ENCODE measurements at places on chromosomes 7 and 10. TPM values are rescaled to one million over a fixed set of nuclear protein-coding genes. Genes with fewer than 3 reads are reported as not detected.

DNA sequence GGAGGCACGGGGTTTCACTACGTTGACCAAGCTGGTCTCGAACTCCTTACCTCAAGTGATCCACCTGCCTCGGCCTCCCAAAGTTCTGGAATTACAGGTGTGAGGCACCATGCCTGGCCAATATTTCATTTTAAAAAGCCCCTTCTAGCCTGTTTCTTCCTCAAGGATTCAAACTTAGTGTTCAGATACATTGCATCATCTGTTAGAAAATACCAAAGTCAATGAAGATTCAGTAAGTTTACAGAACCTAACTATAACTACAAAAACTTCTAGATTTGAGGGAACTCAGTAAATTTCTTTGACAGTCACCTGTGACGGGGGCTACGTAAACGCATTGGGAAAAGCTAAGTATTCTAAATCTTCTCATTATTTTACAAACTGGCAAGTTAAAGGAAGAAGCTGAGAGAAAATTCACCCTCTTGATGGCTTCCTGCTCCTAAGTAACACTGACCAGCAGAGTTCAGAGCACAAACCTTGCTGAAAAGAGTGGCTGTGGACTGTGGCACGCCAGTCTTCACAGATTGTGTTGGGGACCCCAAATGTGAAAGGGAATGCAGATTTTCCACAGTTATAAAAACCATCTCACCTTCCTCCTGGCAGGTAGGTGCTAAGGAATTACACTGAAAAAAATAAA, 162.2 kb downstream of the PKD1L1 start:
- DNase-seq: no peak

The GPR146 gene
- total RNA-seq: 13.7 TPM

DNA sequence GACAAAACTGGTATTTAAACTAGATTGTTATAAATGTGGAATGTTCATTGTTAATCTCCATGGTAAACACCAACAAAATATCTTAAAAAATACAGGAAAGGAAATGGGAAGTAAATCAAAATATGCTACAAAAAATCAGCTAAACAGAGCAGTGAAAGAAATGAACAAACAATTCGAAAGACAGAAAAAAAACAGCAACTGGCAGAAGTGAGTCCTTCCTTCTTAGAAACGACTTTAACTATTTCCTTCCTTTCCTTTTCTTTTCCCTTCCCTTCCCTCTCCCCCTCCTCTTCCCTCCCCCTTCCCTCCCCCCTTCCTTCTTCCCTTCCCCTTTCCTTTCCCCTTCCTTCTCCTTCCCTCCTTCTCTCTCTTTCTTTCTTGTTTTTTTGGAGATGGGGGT, 12.8 kb downstream of the ZNF248 start:
- no peak for DNase-seq

- no peak for DNase-seq
These were observed 213.7 kb downstream of the TWIST1 start for GRCh38 chr7:18903695-18904094.

- no peak for DNase-seq
These were observed 999 bp downstream of the TLX1 start for GRCh38 chr10:101131962-101132635.

- no peak for DNase-seq
These were observed 27.9 kb downstream of the PAPOLB start for GRCh38 chr7:4833691-4834600.

GRCh38 chr10:12512332-12513002, 163.1 kb downstream of the CAMK1D start:
- no peak for DNase-seq

The DNAH11 gene
- not detected for total RNA-seq

DNA sequence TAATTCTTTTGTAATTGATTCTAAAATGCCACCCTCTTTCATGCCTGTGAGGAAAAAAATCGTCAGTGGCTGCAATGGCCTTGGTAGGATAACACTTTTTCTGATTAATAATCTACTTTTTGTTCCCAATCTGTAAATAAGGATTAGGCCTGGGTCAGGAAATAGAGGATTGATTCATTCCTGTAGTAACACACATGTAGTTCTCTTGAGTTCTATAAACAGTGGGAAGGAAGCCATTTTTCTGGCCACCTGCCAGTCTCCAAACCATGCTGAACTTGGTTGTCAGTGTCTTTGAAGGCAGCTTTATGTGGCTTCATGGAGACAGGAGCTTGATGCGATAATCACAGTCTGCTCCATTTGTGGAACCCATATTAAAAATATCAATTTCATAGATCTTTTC, 169.3 kb upstream of the NFE2L3 start:
- no peak for DNase-seq

DNA sequence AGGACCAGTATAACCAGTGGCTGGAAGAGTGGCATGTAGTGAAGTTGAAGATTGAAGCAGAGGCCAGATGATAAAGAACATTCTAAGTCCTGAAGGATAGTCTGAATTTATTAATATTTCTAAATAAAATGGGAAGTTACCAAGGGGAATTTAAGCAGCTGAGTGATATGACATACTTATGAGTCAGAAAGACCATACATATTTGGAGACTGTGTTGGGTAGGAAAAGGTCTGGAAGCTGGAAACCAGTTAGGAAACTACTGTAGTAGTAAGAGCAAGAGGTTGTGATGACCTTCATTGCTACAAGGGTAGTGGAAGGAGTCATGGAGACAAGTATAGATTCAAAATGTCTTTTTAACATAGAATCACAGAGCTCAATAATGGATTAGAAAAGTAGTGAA, 752.3 kb downstream of the SUGCT start:
- DNase-seq: no peak

The TMEM26 gene
- total RNA-seq: not detected

- DNase-seq: no peak
These were observed 842 bp upstream of the JAKMIP3 start for GRCh38 chr10:132064771-132065437.

- DNase-seq: no peak
These were observed 53.5 kb downstream of the PODXL start for GRCh38 chr7:131502810-131503508.

- no peak for DNase-seq
These were observed 158.9 kb downstream of the EGFR start for GRCh38 chr7:55177589-55178261.

DNA sequence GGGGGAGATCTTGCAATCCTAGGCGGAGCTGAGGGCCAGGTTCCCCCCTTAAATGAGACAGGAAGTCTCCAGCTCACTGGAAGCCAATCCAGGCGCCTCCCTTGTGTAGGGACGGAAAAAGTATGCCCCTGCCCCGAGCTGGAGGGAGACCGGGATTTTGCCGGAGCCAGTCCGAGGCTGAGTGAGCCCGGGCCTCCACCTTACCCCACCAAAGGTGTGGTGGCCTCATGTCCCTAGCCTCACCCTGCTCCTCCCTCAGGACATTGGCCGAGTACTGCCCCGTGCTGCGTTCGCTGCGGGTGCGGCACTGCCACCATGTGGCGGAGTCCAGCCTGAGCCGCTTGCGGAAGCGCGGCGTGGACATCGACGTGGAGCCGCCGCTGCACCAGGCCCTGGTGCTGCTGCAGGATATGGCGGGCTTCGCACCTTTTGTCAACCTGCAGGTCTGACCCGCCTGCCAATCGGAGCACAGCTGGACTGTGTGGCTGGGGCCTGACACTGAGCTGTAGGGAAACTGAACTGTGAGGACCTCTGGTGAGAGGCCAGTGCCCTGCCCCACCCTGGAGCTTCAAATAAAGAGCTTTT, 2.0 kb downstream of the FBXL15 start:
- no peak for DNase-seq

- no peak for DNase-seq
These were observed 13.1 kb downstream of the RBP3 start for GRCh38 chr10:47361293-47361692.

The OR2A1 gene
- total RNA-seq: 0.11 TPM

The RPP38 gene
- total RNA-seq: 12.9 TPM

DNA sequence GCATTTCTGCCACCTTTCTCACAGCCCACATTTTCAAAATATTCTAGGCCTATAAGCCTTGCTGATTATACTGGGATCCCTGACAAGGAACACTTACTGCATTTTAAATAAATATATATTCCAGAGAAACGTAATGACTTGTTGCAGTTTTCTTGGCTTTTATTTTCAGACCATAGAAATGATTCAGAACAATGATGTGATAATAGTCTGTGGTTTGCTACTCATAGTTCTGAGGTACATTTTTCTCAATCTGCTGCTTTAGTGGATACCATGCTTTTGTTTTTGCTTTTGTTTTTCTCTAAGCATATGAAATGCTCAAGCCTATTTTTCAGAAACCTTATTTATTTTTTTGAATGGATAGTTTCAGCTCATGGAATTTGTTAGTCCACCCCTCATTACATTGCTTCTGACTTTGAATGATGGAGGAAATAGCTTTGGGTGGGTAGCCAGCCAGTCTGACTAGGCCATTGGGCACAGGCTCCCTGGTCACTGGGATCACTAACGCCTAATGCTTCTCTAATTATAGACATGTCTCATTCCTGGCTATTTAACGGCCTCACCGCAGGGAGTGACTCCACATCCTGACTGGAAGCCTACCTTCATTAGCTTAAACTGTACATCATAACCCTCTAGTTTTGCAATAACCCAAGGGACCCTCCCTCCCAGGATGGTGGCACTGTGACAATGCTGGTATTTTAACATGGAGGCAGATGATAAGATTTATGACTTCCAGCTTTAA, 66.1 kb downstream of the MBL2 start:
- DNase-seq: no peak

DNA sequence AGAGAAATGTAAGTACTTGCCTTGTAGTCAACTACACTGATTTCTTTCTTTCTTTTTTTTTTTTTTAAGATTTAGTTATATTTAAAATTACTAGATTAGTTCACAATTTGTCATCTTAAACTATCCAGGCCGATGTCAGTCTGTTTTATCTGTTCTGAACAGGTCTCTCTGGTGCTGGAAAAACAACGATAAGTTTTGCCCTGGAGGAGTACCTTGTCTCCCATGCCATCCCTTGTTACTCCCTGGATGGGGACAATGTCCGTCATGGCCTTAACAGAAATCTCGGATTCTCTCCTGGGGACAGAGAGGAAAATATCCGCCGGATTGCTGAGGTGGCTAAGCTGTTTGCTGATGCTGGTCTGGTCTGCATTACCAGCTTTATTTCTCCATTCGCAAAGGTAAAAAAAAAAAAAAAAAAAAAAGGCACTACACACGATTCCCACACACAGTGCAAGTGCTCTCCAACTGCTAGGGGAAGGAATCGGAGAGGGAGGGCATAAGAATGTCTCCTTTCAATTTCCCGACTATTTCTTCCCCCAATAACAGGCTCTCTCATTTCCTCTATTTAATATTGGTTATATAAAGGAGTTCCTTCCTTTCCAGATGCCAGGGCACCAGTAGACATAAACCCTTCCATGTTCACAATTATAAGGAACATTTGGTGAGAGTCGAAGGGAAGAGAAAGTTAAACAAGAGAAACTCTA, 53.4 kb downstream of the PAPSS2 start:
- no peak for DNase-seq

The KCP gene
- 0.11 TPM for total RNA-seq

The CNPY1 gene
- total RNA-seq: not detected

DNA sequence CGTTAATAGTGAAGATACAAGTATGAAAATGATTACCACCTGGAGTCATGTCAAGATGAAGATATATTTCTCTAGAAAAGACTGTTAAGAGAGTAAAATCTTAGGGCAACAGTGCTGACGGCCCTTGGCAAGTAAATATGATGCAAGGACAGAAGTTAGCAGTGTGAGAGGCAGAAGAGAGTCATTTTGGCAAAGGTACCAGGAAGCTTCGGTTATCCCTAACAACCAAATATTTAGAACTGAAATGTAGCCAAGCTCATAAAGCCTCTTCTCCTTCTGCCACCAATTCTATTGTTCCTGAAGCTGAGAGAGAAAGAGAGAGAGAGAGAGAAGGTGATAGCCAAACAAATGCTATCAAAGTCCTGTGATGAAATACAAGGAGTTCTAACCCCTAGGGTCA, 109.6 kb downstream of the MACC1 start:
- no peak for DNase-seq

The CRYGN gene
- total RNA-seq: 0.14 TPM

- no peak for DNase-seq
These were observed 39.0 kb downstream of the ZMIZ1 start for GRCh38 chr10:79107736-79108264.

GRCh38 chr10:73907841-73908517, 3.0 kb upstream of the PLAU start:
- no peak for DNase-seq

The FAM25A gene
- not detected for total RNA-seq

The PRKAR2B gene
- 0.41 TPM for total RNA-seq

GRCh38 chr7:107506674-107507339, 37.0 kb downstream of the GPR22 start:
- no peak for DNase-seq

The OR2A42 gene
- total RNA-seq: not detected

- no peak for DNase-seq
These were observed 22.6 kb upstream of the TRIM8 start for GRCh38 chr10:102621443-102622325.

- no peak for DNase-seq
These were observed 86.4 kb downstream of the SNX10 start for GRCh38 chr7:26378016-26378415.

GRCh38 chr10:3995302-3996210, 210.5 kb upstream of the KLF6 start:
- DNase-seq: no peak

- DNase-seq: no peak
These were observed 269.2 kb downstream of the C7orf25 start for GRCh38 chr7:42642699-42643098.

DNA sequence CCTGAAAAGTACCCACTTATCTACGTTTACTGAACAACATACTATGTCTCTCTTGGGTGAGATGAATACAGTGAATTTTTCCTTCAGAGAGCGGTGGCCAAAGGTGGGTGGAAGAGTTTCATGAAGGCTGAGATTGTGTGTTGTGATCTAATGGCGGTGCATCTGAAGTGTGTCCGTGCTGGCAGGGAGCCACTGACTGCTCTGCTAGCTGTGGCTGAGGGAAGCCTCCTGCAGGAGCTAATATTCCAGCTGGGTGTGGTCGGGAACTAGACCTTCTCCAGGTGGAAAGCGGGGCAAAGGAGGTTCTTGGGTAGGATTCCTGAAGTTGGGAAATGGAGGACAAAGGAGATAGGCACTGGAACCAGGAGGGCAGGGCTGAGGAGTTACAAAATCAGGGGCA, 69.2 kb upstream of the GRB10 start:
- no peak for DNase-seq

The IL6 gene
- not detected for total RNA-seq

GRCh38 chr7:39637963-39638485, 14.7 kb downstream of the RALA start:
- DNase-seq: no peak

DNA sequence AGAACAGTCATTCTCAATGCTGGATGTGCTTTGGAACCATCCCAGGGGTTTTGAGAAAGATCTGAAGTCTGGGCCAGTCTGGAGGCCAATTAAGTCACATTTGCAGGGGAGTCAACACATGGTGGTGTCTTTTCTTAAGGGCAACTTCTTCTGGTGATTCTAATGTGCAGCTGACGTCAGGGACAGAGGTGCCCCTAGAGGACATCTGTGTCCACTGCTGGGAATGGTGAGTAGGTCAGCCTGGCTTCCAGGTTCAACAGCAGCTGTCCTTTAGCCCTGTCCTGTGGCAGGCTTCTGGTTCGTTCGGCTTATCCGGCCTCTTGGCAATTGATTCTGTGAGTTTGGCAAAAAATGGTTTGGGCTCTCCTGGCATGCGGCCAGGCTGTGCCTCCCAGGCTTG, 269.7 kb upstream of the HABP2 start:
- no peak for DNase-seq

The CADPS2 gene
- total RNA-seq: not detected
